Epithelial cell of proximal tubule (primary cell): ENCODE measurements at places on chromosomes 3 and 15. TPM values are rescaled to one million over a fixed set of nuclear protein-coding genes. Genes with fewer than 3 reads are reported as not detected.

- DNase-seq = no peak
These were observed 2.0 kb downstream of the SNRK start for GRCh38 chr3:43288366-43288765.

GRCh38 chr3:14148041-14148985, 23.5 kb downstream of the TMEM43 start:
- no peak for DNase-seq

- no peak for DNase-seq
These were observed 9.4 kb downstream of the BTLA start for GRCh38 chr3:112489674-112490479.

DNA sequence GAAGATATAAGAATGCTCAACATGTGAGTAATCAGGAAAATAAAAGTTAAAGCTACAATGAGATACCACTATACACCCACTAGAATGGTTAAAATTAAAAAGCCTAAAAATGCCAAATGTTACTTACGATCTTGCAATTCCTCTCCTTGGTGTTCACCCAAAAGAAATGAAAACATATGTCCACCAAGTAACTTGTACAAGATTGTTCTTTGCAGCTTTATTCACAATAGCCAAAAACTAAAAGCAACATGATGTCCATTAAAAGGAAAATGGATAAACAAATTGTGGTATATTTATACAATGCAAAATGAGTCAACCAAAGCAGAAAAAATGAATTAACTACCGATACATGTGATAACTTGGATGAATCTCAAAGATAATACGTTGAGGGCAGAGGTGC, 301.6 kb upstream of the THBS1 start:
- DNase-seq = no peak

Gene CYFIP1
- 104 and 119 TPM in 2 replicates for total RNA-seq

Gene PP2D1
- not detected in 2 replicates for total RNA-seq
